ENCODE measurements at places on chromosomes 7 and 10.
A peak's percentile ranks its signal among the peaks of the same experiment; 100 is the strongest.

GRCh38 chr7:92873776-92874175 is 37.4 kb upstream of the CDK6 start:
- no peak for DNase-seq

- no peak for DNase-seq
Observed at GRCh38 chr7:55307123-55307916, 57.8 kb upstream of the LANCL2 start.

DNA sequence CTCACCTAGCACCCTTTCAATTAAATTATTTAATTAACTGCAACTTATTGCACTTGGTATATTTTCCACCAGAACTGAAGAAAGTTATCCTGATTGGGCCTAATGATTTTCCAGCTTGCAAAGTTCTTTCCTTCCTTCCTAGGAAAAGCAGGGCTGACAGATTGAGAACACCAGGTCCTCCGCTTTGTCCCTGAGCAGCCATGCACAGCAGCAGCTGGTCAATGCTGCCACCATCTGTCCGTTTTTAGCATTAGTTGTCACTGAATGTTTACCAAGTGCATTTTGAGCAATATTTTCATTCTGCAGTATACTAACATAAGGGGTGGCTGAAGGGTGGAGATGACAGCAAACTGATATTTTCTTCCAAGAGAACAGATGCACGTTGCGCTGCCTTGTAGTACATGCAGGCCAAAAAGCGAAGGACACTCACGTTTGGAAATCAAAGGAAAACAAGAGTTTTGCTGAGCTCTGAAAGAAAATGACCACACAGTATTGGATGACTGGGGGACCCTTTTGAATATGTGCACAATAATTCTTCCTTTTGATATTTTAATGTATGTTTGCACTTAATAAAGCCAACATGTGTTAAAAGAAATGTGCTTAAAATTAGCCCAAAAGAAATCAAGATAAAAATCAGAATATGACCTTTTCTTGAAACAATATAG is 248.8 kb upstream of the PTN start:
- peak; percentile 48 for DNase-seq

GRCh38 chr10:76408646-76409045 is 977.2 kb downstream of the LRMDA start:
- peak; percentile 73 for DNase-seq

DNA sequence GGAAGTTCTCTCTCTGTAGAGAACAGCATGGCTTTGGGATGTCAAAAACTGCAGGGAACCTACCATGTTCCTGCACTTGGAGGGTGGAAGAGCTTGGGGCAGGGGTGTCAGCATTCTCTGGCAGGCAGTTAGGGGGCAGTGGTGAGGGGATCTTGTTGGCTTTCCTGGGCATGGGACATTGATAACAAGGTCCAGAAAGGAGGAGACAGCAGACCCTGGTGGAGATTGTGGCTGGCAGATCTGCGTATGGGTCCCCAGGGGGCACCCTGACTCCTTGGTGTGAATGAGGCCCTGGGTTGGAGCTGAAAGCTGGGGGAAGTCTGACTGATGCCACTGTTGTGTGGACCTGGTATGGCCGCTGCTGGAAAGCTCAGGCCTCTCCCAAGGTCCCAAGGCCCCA is 22.9 kb upstream of the CAMK2B start:
- DNase-seq: no peak

DNA sequence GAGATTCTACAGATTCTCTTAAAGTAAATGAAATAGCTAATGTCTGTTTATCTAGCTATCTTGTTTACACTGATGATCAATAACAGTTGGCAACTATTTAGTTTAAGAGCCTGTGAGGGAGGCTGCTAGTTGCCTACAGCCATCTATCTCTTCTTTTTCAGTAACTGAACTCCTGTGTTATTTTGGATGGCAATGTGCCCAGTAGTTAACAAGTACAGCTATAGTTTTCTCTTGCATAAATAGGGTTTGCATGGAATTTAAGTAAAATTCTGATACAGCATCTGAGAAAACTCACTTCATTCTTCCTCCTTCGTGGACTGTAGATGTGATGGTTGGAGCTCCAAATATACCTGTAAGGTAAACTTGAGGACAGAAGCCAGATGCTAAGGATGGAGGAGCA is 219.5 kb upstream of the POT1 start:
- no peak for DNase-seq

GRCh38 chr7:100211342-100211780 is 8.4 kb upstream of the PVRIG start:
- no peak for DNase-seq

DNA sequence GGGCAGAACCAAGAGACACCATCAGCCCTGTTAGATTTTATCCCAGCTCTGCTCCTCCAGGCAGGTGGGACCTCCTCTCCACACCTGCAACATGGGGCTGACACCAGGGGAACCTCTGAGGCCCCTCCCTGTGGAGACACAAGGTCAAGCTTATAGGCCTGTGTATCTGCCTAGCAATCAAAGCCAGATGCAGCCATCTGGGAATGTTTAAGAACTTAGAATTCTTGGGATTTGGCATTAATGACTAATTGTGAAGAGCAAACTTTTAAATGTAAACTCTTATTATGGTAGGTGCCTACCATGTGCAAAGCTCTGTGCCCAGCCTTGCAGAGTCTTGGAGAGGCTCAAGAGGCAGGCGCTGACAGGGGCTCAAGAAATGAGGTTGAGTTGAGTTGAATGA is 52.1 kb downstream of the TBATA start:
- DNase-seq: no peak

DNA sequence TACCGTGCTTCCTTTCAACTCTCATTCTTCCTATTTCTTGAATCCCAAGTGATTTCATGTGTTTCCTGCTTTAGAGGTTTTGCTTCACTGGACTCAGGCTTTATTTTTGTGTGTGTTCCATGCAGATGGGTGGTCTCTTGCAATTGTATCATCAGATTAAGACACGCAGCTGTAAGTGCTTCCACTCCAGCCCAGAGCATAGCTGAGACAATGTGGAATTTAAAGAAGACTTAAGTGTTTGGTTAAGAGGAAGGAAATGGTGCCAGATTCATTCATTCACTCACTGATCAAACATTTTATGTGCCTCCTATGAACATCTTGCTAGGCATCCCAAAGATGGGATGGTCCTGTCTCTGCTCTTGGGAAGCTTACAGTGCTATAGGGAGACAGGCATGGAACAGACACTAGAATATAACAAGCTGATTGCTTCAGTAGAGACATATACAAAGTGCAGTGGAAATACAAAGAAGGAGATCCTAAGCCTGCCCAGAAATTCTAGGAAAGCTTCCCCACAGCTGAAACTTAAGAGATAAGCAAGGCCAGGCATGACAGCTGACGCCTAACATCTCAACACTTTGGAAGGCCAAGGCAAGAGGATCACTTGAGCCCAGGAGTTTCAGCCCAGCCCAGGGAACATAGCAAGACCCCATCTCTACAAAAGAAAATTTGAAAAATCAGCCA is 46.1 kb upstream of the LRRC17 start:
- no peak for DNase-seq

GRCh38 chr10:120022357-120022756 is 129.8 kb downstream of the SEC23IP start:
- no peak for DNase-seq

DNA sequence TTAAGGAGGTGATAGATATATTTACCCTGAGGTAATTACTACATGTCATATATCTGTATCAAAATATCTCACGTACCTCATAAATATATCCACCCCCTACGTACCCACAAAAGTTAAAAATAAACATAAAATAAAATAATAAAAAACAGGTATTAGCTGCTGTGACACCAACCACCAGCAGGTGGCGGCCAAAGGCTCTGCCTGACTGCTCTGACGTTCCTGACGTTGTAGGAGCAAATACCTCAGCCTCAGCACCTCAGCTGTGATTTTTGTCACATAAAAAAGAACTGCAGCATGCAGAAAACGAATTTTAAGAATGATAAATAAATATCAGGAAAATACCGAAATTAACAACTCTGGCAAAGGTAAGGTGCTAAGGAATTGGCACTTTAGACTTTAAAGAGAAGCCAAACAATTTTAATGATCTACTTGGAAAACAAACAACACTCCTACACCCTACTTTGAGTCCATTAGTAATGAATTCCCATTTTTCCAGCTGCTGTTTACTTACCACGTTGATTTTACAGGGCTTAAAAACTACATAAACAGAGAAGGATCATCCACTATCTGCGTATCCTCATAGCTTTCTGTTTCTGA is 125.4 kb upstream of the TARP start:
- DNase-seq: no peak

DNA sequence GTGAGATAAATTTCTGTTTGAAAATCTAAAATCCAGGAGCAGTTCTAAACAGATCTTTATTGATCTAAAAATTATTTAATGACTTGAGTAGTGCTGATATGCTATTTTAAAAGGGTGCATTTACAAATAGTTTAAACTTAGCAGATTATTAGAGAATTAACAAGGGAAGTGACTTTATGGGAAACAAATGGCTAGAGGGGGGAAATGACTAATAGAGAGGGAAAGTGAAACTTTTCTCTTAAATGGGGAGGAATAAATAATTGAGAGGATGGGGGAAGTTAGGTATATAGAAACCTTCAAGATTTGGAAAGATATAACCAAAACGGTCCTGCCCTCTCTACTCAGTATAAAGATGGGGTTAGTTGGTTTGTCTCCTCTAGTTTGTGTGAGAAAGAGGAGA is 90.1 kb upstream of the ARMC3 start:
- DNase-seq: no peak

GRCh38 chr10:17354781-17355180 is 99.6 kb downstream of the ST8SIA6 start:
- DNase-seq: no peak

GRCh38 chr10:18204039-18204835 is 64.0 kb downstream of the CACNB2 start:
- DNase-seq: no peak

DNA sequence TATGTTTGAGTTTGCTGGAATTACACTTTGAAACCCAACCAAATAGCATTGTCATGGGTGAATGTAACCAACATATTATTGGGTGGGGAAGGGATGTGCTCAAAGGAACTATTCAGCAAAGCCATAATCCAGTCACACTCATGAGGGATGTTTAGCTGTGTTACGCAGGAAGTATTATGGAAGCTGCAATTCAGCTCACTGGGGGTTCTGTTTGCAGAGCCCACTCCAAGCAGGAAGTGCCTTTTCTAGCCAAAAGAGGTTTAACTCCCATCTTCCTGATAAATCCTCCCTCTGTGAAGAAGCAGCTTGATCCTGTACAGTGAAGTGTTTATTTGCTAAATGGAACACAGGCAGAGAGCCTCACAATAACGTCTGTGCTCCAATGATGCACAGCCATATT is 172.5 kb downstream of the GLI3 start:
- no peak for DNase-seq

- no peak for DNase-seq
Observed at GRCh38 chr7:92641921-92642511, 51.8 kb upstream of the FAM133B start.

DNA sequence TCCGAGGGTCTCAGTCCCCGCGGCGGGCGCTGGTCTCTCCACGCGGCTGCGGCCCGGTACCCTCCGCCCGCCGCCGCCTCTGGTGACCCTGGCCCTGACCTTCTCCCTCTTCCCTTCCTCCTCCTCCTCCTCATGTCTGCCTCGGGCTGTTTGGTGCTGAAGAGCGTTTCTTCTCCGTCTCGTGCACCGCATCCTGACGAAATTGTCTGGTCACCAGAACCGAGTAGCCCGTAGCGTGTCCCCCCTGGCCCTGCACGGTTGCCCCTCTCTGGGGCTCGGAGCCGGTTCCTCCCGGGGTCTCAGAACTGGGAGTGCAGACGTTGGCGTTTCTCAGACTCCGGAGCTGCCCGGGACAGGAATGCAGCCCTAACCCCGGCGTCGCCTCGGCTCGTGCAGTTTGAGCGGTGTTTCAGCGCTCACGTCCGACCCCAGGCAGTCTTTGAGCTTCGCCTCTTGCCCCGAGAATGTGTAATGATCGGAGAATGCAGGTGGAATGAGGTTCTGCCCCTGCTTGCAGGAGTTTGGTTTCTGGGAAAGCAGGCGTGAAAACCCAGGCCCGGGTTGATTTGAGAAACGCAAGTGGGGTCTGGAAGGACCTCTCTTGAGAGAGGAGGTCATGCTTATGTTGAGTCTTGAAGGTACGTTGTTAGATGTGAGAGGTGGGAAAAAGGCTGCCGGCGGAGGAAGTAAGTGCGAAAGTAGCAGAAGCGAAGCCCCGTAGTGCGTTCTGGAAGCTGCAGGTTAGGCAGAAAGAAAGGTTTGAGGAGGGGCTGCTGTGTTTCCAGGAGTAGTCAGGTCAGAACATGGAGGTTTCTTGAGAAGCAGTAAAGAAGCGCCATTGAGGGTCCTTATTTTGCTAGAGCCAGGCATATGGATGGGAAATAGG is 743 bp downstream of the RBM17 start:
- no peak for DNase-seq

GRCh38 chr7:47531584-47532492 is 50.1 kb downstream of the TNS3 start:
- no peak for DNase-seq

DNA sequence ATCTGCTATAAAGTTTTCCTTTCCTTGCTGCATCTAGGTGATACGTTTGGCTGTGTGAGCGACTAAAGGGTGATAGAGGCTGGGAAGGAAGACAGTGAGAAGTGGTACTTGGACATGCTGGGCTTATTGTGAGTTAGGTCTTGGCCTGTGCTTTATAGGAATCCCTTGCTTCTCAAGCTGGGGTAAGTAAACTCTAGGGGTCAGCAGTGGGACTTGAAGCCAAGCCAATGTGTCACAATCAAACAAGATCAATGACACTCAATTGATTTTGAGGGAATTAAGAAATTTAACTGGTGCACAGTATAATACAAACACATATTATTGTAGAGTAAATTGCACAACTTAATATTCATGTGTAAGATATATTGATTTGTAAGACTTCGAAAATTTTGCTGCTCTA is 155.8 kb upstream of the AOAH start:
- DNase-seq: no peak

DNA sequence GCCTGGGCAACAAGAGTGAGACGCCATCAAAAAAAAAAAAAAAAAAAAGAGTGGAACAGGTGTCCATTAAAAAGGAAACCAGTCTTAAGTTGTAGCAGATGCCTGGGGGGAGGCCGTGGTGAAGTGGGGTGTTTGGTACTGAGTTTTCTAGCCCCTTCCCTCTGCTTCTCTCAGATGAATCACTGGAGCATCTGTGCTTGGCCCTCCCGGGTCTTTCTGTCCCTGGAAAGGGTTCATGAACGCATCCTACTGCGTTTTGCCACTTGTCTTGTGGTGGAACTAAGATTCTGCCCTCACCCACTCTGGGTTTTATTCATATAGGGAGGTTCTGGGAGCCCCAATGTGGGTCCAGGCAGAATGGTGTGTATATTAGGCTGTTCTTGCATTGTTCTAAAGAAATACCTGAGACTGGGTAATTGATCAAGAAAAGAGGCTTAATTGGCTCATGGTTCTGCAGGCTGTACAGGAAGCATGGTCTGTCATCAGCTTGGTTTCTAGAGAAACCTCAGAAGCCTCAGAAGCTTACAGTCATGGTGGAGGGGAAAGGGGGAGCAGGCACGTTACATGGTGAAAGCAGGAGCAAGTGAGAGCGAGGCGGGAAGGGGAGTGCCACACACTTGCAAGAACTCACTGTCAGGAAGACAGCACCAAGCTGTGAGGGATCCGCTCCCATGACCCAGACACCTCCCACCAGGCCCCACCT is 63.5 kb downstream of the CAMK1D start:
- DNase-seq: no peak

GRCh38 chr7:24732646-24733413 is 24.4 kb downstream of the GSDME start:
- DNase-seq: no peak

Measured in fibroblast of skin of left biceps (primary cell).